Kidney capillary endothelial cell (primary cell): ENCODE measurements at places on chromosomes 4 and X.
A peak's percentile ranks its signal among the peaks of the same experiment; 100 is the strongest.

DNA sequence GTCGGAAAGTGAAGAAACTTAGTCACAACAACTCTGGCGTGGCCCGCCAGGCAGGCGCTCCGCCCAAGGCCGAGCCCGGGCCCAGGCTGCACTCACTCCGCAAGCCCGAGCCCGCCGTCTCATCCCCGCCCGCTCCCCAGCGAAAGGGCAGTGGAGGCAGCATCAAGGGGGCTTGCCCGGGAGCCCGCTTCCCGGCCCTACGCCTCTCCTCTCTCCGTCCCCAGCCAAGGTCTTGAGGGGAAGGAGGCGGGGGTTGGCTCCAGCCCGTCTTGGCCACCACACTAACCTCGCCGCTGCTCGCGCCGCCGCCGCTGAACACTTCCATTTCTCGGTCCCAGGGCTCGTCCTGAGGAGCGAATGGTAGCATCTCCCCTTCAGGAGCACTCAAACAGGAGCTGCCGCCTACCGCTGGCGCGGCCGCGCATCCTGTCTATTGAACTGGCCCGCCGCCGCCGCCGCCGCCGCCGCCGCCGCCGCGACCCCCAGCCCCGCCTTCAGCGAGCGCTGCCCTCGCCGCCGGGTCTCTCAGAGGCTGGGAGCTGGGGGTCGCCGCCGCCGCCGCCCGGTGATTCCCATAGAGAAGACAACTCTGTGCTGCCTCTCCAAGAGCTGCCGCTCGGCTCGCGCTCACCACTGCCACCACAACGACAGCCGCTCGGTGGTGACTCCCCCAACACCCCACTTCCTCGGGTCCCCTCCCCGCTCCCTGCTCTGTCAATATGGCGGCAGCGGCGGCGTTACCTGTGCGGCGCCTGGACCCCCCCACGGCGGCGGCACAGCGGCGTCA is at the start of gene RPS6KA6:
Gene RPS6KA6, minus strand, starts transcription at position 667 of the 787 bp plus-strand sequence. Its CDS starts 300 bp downstream, at position 367.
- peak; percentile 1 for DNase-seq

DNA sequence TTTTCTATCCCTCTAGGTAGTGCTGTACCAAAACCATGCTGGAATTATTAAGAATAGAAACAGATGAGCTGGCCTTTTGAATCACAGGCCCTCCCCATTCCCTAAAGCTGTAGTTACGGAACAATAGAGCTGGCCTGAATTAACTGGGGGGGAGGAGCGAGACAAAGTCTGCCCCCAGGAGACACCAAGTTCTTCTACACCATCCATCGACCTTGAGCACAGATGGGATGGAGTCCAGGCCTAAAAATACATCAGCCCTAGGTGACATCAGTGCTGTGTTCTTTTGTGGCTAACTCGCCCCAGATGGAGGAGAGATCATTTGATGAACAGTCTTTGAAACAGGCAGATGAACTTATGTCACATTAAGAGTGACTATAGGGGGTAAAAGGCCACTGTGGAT is 49.6 kb downstream of the LHFPL1 start:
- DNase-seq, result no peak

GRCh38 chr4:120920666-120921065 is 1.9 kb downstream of the PRDM5 start:
- DNase-seq, result no peak

- DNase-seq, result no peak
Observed at GRCh38 chr4:125434136-125434535, 119.4 kb downstream of the FAT4 start.

GRCh38 chrX:40709395-40709794 is 25.9 kb downstream of the MED14 start:
- DNase-seq, result no peak

- DNase-seq, result peak; percentile 24
Observed at GRCh38 chr4:85474818-85475630, at the start of gene ARHGAP24. TSS of gene ARHGAP24 (plus strand) at chr4:85475150.

- DNase-seq, result no peak
Observed at GRCh38 chrX:104270916-104271512, 16.3 kb upstream of the ESX1 start.

DNA sequence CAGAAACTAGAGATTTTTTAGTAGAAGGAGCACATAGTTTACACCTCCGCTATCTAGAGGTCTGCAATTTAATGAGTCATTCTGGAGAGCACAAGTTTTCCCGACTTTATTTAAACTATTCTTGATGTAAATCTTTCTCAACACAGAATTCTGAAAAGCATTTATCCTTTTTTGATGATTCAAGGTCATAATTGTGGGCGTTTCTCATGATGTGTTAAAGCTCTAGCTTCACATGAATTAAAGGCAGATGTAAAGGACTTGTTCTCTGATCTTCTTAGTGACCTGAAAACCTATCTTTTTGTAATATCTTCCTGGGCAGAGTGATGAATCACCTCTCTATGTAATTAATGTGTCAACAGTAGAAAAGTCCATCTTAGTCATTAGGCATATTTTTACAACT is 128.8 kb downstream of the COMMD8 start:
- no peak for DNase-seq

GRCh38 chrX:56382278-56382677 is 150.1 kb downstream of the KLF8 start:
- no peak for DNase-seq

DNA sequence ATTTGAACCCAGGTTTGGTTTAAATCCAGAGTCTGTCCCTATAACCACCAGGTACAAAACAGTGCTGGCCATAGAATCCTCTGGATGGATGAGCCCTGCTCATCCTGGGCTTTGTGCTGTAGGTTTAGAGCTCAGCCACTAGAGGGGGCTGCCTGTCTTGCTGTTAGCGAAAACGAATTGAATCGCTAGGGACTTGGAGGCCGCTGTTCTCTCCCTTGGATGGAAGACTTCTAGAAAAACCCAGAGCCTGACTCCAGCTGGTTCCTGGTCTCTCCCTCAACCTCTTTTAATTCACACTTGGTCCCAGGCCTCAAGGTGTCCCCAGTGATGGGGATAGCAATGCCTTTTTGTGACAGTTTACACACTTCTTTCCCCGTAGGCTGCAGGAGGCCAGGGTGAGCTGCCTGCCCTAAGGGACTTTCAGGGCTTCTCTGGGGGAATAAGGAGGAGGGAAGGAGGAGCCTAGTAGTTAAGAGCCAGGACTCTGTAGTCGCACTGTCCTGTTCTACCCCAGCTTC is 8.7 kb downstream of the RIPPLY1 start:
- peak; percentile 60 for DNase-seq

DNA sequence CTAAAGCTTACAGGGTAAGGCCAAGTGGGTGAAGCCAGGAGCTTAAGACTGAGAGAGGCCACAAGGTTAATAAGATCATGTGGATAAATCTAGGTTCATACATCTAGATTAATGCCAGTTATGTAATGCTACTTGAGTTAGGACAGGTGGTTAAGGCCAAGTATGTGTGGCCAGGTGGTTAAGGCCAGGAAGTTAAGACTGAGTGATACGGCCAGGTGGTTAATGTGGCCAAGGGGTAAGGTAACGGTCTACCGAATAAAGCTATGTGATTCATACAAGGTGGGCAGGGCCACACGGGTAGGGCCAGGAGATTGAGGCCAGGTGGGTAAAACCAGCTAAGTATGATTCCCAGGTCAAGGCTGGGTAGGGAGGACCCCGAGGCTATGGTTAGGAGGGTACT is 223.0 kb downstream of the TACR3 start:
- no peak for DNase-seq

DNA sequence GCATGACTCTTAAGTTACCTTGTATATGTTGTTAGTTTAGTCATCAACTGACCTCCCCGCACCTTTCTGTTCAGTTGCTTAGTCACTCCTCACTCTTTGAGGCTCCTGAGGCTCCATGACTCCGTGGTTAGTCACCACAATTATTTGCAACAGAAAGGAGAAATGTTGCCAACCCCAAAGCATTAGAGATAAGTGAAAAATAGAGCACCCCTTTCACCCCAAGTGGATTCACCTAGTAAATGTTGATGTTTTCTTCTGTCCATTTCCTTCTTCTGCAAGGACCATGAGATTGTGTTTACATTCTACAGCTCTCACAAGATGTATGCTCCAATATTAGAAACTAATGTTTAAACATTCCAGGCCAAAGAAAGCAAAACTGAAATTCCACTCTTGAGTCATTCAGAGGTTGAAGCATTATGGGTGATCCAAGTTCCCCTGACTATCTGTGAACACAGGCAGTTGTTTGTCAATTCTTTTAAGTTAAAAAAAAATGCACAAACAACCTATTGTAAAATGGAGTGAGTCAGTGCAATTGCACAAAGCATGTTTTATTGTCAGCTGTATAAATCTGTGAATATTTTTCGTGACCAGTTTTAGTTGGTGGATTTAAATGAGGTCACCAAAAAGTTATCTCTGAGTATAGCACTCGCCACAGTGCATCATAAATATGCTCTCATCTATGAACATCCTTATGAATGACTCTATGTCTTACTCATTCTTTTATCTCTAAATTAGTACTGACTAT is 552.4 kb upstream of the MAGEB2 start:
- peak; percentile 94 for DNase-seq

DNA sequence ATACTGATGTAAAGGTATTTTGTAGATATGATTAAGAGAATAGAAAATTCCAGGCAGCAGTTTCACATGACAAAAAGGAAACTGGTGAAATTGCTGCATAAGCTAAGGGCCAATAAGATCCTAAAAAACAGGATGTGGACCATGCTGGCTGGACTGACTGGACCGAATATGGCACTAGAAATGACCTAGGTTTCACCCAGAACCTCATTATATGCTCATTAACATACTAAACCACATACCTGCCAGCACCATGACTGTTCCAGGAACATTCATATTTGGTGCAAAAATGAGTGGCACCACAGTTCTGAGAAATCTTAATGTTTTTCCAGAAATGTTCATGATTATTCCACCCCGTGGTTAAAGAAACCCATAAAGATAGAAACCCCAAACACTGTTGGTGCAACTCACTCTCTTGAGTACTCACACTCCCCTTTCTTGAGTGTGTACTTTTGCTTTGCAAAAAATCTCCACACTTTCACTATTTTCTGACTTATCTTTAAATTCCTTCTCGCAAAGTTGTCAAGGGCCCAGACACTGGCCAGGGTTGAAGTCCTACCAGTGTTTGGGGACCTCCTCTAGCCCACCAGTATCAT is 74.0 kb downstream of the FANCB start:
- DNase-seq, result no peak

GRCh38 chr4:76108467-76109181 is 34.1 kb downstream of the ART3 start:
- no peak for DNase-seq

GRCh38 chr4:48194971-48195370 is 60.9 kb upstream of the TXK start:
- DNase-seq, result no peak
